ENCODE measurements at places on chromosomes 5 and 9.
A peak's percentile ranks its signal among the peaks of the same experiment; 100 is the strongest.

GRCh38 chr9:14706530-14707140 lies 13.4 kb upstream of the ZDHHC21 start:
- DNase-seq: no peak

- DNase-seq: peak; percentile 84
Observed at GRCh38 chr5:122142480-122143164, 13.3 kb downstream of the ZNF474 start.

GRCh38 chr9:2424619-2425033 lies 197.0 kb upstream of the VLDLR start:
- no peak for DNase-seq

DNA sequence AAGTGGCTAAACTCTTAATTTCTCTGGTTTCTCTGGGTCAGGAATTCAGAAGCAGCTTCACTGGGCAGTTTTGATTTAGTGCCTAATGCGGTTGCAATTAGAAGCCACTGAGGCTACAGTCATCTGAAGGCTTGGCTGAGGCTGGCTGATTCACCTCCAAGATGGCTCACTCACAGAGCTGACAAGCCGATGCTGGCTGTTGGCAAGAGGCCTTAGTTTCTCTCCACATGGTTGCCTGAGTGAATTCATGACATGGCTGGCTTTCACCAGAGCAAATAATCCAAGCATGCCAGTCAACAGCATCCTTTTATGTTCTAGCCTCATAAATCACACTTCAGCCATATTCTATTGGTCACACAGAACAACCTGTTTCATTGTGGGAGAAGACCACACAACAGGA lies 2.8 kb upstream of the CDK7 start:
- DNase-seq: no peak

DNA sequence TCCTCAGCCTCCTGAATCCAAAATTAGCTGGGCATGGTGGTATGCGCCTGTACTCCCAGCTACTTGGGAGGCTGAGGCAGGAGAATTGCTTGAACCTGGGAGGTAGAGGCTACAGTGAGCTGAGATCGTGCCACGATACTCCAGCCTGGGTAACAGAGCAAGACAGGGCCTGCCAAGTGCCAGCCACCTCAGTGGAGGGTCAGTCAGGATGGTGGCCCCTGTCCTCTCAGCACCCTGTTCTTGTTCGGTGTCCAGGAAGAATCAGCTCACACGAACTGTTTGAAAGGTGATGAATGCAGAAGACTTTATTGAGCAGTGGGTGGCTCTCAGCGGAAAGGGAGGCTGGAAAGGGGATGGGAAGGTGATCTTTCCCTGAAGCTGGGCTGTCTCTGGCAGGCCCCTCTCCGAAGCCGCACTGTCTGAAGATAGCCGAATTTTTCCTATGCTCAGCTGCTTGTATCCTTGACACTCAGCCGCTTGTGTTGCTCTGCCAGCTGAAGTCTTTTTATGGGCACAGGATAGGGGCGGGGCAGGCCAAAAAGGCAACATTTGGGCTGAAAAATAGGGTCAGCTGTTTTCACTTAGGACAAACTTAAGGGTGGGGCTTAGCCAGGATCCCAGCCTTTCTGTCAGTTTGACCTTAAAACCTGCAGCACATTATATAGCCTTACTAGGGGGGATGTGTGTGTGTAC lies 50.9 kb downstream of the UBE2R2 start:
- no peak for DNase-seq

- DNase-seq: no peak
Observed at GRCh38 chr9:76581731-76582130, 122.7 kb downstream of the GCNT1 start.

- peak; percentile 24 for DNase-seq
Observed at GRCh38 chr5:115179394-115180164, 9.9 kb upstream of the TRIM36 start.

- DNase-seq: no peak
Observed at GRCh38 chr5:163478126-163478981, 17.9 kb downstream of the HMMR start.

DNA sequence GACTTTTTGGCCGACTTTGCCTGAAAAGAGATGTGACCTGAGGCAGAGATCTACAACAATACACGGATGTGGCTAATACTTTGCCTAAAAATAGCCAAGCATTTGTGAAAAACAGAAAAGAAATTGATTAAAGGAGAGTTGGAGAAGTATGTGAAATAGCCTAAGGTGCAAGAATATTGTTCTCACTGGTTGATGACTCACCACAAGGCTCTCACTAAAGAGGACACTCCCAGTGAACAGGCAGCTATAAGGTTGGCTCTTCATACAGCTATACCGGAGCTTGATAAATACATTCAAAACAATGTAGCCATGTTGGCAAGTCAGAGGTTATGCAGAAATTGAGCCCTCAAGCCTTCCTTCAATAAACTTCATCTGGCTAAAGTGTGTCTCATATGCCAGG lies 317.2 kb upstream of the GRAMD2B start:
- no peak for DNase-seq

DNA sequence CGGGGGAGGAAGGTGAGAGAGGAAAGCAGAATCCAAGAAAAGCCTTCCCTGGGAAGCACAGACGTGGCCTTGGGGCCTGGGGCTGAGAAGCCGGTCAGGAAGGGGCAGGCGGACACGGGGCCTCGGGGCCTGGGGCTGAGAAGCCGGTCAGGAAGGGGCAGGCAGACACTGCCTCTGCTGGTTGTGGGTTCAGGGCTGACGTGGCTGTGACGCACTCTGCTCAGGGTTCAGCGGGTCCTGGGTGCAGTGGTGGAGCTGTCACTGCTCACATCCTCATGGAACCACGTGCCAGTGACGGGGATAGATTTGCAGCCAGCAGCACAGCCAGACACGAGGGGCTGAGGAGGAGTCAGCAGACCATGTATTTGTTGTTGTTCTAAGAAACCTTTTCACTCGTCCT lies 12.8 kb downstream of the PAEP start:
- no peak for DNase-seq

GRCh38 chr9:135073081-135073740 lies 14.3 kb upstream of the OLFM1 start:
- DNase-seq: no peak

DNA sequence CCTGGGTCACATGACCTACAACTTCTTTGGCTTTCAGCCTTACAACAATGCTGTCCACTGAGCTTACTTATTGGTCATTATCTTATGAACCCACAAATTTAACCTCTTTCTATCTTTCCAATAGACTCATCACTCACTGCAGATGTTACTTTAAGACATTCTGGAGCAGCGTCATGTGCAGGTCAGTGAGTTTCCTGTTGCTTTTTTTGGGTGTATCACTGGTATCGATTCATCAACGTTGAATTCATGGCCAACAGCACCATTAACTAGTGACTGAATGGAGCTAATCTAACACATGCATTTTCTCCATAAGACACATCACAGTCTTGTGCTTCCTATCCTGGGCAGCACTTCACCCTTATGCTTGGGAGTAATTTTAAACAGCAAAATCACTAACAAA lies 672.6 kb upstream of the CDH18 start:
- no peak for DNase-seq

DNA sequence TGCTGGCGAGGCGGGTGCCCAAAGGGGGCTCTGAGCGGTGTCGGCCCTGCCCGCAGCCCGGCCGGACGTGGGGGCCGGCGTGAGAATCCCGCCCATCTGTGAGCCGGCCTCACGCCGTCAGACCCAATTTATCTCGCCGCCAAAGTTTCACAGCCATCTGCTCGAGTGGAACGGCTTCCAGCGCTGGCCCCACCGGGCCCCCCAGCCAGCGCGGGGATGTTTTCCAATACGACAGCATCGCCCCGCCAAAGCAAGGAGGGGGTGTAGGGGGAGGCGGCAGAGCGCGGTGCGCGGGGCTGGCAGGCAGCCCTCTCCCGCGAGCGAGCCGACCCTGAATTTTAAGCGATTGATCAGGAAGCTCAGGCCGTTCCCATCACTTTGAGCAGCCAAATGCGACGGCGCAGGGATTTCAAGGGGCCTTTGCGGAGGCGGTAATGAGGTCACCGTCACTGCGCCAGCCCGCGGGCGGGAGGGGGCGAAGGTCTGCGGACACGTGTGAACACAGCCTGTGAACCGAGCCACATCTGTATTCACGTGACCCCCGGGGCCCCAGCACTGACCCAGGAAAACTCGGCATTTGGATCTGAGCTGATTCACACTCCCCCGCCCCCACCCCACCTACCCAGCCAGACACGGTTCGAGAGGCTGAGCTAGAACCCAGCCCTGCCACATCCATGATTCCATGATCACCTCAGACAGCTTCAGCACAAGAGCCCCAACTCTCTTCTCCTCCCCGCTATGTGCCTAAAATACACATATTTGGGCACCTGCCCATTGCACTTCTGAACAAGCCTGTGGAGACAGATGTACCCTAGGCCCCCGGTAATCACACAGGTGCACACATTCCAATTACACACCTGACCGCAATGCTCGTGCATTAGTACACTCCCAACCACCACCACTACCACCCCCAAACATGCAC lies 47.8 kb upstream of the PSD2 start:
- DNase-seq: peak; percentile 70

- DNase-seq: peak; percentile 58
Observed at GRCh38 chr5:78747705-78748359, 99.3 kb upstream of the LHFPL2 start.

DNA sequence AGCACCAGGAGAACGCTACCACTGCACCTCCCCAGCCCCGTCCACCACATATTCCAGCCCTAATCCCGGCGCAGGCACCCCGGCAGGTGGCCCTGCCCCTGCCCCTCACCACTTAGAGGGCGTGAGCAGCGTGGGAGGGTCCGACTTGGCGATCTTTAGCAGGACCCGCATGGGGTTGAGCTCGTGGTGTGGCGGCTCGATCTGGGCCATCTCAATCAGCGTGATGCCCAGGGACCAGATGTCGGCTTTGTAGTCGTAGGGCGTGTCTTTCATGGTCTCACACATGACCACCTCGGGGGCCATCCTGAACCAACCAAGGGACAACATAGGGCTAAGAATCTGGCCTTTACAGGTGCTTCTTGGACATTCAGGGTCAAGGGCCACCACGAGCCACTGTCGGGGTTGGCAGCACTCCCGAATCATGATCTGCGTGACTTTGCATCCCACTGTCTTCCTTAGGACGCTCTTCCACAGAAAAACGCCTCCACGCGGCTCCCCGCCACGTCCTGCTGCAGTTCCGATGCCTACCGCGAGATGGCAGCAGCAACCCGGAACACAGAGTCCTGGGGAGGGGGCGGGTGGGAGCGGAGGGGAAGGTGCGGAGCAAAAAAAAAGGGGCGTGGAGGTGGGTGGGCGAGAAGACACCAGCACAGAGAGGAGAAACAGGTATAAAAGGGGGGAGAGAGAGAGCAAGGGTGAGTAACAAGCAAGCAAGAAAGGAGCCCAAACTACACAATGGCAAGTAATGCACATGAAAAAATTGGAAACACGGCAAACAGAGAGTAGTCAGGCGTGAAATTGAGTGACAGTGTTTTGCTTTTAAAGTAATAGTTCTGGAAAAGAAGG lies 81.3 kb downstream of the STK10 start:
- DNase-seq: peak; percentile 49

- no peak for DNase-seq
Observed at GRCh38 chr5:57929271-57929670, 446.7 kb upstream of the ACTBL2 start.

DNA sequence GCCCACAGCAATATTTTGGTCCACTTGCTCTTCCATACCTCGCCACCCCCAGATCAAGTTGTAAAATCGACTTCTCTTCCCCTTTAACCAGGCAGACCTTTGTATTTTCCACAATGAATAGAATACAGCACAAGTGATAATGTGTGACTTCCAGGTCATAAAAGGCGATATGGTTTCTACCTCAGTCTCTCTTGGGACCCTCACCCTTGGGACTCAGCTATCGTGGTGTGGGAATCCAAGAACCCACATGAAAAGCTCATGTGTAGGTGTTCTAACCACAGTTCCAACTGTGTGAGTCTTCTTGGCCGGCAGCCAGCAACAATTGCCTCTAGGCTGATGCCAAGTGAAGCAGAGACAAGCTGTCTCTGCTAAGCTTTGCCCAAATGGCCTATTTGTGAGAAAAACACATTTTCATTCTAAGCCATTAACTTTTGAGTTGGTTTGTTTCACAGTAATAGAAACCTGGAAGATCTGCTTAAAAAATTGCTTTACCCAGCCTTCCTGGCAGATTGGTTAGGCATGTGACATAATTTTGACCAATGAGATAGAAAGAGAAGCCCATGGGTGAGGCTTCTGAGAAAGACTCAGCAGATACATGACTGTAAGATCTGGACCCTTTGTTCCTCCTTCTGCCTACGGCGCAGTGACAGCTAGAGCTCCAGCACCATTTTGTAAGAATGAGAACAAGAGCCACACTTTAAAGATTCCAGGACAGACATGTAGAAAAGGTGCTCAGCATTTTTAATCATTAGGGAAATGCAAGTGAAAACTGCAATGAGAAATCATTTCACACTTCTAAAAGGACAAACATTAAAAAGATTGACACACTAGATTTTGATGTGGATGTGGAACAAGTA lies 18.3 kb upstream of the MLLT3 start:
- DNase-seq: no peak

DNA sequence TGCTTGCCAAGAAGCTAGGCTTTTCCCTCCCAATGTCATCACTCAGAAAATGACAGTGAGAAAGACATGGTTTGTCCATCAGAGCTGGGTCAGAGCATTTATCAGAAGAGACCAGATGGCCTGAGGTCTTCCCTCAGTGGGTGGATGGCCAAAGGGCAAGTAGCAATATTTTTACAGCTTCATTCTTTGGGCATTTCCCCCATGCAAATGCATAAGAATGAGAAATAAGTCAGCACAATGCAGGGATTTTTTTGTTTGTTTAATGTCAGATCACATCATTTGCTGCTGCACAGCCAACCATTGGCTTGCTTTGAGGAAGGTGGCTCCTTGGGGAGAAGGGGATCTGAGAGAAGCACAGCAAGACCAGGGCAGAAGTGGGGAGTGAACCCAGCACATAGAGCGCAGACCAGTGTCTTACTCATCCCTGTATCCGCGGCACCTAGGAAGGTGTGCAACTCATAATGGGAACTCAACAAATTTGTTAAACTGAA lies 209.6 kb downstream of the SEMA6A start:
- no peak for DNase-seq

GRCh38 chr5:148730270-148730669 lies 75.9 kb upstream of the HTR4 start:
- peak; percentile 31 for DNase-seq

DNA sequence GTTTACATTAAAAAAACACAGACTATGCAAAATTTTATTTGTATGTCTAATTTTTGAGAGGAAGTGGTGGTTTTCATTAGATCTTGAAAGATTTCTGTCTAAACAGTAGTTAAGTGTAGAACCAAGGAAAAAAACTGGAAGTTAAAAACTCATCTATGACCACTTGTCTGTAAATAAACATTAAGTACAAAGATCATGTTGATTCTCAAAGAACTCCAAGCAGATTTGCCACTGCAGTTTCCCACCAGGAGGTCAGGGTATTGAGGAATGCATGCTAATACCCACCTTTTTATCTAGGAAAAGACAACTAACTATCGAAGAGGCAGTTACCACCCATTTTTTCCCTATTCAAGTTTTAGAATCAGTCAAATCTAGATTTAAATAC lies 1.9 kb downstream of the STOM start:
- DNase-seq: peak; percentile 44

GRCh38 chr9:34650816-34651215 lies 1.2 kb upstream of the IL11RA start:
- DNase-seq: no peak

DNA sequence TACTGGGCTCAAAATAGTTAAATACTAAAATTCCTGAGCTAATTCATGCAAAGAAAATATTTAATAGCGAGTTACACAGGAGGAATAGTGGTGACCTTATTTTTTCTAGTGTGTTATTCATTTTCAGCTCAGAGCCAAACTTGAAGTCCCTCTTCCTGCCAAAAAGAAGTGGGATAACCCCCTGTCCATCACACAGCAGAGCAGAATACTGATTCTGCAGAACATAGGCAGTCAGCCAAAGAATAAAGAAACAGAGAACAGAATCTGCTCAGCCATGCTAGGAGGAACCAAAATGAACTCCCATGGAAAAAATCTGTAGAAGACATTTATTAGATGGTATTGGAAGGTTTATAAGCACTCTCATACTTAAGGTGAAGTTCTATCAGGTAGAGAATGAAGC lies 49.4 kb upstream of the GRIN3A start:
- no peak for DNase-seq
